Right forelimb (tissue), 1 donor: ENCODE measurements at places on chromosomes 1 and 21.
A peak's percentile ranks its signal among the peaks of the same experiment; 100 is the strongest.

DNA sequence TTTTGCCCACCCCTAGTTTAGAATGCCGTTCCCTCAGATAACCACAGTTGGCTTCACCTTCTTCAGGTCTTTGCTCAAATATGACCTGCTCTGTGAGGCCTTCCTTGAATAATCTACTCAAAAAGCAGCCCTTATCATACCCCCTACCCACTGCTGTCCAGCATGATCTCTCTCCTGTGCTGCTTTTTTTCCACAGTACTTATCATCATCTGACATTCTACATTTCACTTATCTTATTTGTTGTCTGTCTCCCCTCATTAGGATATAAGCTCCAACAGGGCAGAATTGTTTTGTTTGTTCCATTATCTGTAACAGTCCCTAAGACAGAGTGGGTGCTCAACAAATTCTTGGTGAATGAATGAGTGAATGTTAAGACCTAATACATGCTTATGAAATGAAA lies 18.1 kb downstream of the USP24 start:
- DNase-seq = no peak

DNA sequence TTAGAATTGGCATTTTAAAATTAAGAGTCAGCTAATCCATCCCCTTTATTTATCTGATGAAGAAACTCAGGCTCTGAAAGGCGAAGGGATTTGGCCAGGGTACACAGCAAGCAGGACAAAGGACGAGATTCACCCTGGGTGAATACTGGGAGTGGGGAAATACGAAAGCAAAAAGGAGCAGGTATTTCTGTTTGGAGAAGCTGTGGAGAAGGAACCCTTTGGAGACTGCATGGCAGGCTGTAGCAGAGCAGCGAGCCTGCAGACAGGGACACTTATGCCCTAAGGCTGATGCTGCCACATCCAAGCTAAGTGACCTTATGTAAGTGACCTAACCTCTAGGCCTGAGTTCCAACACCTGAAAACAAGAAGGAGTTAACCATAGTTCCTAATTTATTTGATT lies 207.2 kb upstream of the C1orf87 start:
- no peak for DNase-seq

GRCh38 chr1:63922848-63923247 lies 149.0 kb downstream of the ROR1 start:
- no peak for DNase-seq

DNA sequence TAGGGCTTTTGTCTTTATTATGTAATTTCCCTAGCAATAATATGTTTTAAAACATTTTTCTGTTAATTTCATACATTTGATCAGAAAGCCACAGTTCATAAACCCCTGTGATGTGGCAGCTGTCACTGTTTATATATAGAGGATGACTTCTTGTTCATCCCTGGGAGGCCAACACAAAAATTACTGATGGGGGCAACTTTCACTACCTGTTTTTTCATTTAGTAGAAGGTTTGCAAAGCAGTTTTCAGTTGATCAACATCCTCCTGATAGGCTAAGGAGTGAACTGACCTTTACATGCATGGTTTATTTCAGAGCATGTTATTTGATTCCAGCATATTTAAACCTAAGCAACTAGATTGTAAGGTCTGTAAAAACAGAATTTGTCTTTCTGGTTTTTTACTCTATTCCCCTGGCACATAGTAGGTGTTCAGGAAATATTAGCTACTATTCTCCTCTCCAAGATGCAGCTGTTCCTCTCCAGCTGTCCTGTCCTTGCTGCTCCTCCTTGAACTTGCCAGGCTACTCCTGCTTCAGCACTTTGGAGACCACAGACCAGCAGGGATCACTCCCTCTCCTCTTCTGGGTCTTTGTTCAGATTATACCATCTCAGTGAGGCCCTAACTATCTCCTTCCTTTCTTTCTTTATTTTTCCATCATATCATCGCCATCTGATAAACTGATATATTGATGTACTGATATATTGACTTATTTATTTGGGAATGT lies 54.7 kb downstream of the ROR1 start:
- DNase-seq = no peak

DNA sequence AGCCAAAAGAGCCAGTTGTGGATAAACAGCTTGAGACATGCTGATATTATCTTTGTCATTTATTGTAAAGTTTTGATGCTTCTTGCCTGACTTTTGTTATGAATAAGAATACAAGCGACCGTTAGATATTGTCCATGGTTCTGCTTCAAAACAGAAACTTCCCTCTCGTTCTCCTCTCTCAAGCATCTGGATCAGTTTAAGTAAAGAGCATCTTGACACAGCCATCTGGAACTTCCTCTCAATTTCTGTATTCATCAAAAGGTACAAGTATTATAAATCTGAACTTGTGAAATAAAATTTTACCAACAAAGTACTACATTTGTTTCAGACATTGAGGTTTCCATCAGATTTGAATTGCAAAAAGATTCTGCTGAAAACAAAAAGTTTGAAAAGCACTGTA lies 36.4 kb upstream of the CLDN14 start:
- no peak for DNase-seq

DNA sequence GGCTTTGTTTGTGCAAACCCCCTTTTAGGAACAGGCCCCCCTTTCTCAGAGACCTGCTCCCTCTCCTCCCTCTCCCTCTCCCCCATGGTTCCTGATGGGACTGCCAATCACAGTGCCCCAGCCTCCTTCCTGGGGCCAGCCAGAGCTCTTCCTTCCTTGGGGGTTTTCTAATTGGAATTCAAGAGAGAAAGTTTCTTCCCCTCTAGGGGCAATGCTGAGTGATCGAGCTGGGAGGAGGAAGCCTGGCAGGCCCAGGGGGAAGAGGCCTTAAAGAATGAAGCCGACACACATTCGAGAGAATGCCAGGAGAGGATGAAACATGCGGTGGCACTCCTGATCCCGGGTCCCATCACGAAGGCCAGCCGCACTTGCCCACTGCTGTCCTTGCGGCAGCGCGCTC lies 21.3 kb upstream of the COL16A1 start:
- no peak for DNase-seq

DNA sequence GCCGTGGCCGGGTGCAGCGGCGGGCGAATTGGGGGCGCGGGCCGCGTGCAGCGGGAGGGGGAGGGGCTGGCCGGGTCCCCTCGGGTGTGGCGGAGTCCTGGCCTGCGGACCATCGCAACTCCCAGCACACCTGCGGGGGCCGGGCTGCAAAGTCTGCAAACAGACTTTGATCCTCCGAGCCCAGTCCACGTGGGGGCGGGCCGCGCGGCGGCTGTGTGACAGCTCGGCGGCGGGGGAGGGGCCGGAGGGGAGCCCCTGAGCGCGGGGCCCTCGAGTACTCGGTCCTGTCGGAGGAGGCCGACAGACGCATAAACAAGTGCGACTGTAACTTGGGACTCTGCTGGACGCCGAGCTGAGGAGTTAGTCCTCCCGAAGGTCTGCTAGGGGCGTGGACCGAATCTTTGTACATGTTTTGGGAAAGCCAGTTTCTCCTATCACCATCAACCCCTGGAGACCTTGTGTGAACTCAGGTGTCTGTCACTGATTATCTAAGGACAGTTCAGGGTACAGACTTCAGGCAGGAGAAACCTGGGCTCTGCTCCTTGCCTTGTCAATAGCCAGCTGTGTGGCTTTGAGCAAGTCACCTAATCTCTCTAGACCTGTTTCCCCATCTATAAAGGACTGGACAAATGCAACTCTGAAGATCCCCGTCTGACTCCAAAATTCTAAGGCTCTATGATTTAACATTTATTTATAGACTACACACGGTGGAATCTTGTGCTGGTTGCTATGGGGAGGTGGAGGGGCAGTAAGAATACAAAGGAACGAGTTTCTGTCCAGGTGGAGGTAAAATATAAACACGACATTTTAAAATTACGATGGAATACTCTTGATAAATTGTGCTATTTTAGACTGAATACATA lies 710 bp upstream of the SLC30A1 start:
- no peak for DNase-seq

- peak; percentile 77 for DNase-seq
Observed at GRCh38 chr1:227415115-227415790, 97.0 kb upstream of the CDC42BPA start.

- DNase-seq = no peak
Observed at GRCh38 chr1:3360646-3361257, 93.7 kb upstream of the ARHGEF16 start.

GRCh38 chr1:52601991-52602855 lies at the start of gene GPX7:
GPX7 (plus strand) TSS chr1:52602371; CDS start chr1:52602410, 39 bp downstream.
- peak; percentile 76 for DNase-seq

- DNase-seq = peak; percentile 39
Observed at GRCh38 chr1:1210726-1211540, 3.0 kb downstream of the TNFRSF4 start.

DNA sequence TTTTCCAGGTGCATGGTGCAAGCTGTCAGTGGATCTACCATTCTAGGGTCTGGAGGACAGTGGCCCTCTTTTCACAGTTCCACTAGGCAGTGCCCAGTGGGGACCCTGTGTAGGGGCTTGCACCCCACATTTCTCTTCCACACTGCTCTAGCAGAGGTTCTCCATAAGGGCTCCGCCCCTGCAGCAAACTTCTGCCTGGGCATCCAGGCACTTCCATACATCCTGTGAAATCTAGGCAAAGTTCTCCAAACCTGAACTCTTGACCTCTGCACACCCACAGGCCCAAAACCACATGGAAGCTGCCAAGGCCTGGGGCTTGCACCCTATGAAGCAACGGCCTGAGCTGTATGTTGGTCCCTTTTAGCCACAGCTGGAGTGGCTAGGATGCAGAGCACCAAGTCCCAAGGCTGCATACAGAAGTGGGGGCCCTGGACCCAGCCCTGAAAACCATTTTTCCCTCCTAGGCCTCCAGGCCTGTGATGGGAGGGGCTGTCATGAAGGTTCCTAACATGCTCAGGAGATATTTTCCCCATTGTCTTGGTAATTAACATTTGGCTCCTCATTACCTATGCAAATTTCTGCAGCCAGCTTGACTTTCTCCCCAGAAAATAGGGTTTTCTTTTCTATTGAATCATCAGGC lies 46.1 kb downstream of the SERBP1 start:
- no peak for DNase-seq

- DNase-seq = no peak
Observed at GRCh38 chr1:154499446-154499845, 2.6 kb upstream of the TDRD10 start.

- no peak for DNase-seq
Observed at GRCh38 chr1:207009945-207010344, 22.6 kb downstream of the C1orf116 start.

- no peak for DNase-seq
Observed at GRCh38 chr21:44986471-44987291, 46.9 kb downstream of the SLX9 start.

DNA sequence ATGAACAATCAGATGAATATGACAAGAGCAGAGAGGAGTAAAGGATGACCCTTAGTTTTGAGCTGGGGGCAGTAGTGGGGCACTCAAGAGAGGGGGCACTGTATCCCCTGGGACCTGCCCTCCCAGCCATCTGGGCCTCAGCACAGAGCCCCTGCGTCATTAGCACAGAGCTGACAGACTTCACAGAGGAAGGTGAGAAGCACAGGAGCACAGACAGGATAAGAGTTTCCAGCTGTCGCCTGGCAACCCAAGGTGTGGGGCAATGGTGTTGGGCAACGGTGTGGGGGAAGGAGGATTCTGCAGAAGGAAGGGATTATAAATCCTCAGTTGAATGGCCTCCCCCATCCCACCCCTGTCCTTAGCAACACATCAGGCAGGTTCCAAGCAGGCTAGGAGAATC lies 30.2 kb downstream of the RAB3B start:
- DNase-seq = no peak

GRCh38 chr1:67169496-67169895 lies 3.2 kb downstream of the IL23R start:
- DNase-seq = no peak

- DNase-seq = no peak
Observed at GRCh38 chr21:33680870-33681269, 38.6 kb downstream of the ITSN1 start.

GRCh38 chr1:18360251-18360650 lies 120.5 kb upstream of the KLHDC7A start:
- DNase-seq = no peak

GRCh38 chr1:19164274-19165015 lies 45.6 kb downstream of the UBR4 start:
- DNase-seq = no peak

GRCh38 chr21:46483300-46484295 lies 24.9 kb downstream of the DIP2A start:
- no peak for DNase-seq

- no peak for DNase-seq
Observed at GRCh38 chr1:242030071-242030470, 31.2 kb upstream of the MAP1LC3C start.

DNA sequence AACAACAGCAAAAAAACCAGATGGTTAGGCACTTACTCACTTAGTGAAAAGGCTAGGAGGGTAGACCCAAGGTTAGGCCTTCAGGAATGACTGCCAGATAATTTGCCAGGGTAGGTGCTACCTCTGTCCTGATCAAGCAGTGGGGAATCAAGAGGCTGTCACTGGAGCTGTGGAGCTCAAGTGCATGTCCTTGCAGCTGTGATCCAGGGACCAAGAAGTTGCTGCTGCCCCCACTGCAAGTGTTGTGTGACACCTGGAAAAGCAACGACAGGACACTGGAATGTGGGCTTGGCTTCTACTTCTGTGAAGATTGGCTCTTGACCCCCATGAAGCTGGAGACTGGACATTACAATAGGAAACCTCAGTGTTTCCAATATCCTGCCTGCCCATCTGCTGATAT lies 72.1 kb downstream of the PEX14 start:
- no peak for DNase-seq

DNA sequence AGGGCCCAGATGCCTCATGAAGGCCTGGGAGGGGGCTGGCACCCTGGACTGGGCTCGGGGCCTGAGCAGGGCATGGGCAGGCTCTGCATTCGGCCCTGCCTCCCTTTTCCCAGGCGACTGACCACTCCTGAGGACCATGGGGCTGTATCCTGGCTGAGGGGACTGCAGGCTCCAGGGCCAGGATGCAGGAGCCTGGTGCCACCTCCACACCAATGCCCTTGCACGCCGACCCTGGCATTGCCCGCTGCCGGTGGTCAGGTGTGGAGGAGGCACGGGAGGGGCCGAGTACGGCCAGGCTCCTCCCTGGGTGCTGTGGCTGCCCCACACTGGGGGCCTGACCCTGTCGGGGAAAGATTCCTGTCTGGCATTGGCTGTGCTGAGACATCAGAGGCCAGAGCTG lies 128.9 kb downstream of the SIK1 start:
- no peak for DNase-seq
